ENCODE measurements at places on chromosomes 7 and 10.
A peak's percentile ranks its signal among the peaks of the same experiment; 100 is the strongest.

- no peak for DNase-seq
Observed at GRCh38 chr7:7321681-7322080, 139.3 kb downstream of the C1GALT1 start.

- DNase-seq: peak; percentile 44
Observed at GRCh38 chr7:143456992-143457793, 13.9 kb downstream of the TAS2R60 start.

DNA sequence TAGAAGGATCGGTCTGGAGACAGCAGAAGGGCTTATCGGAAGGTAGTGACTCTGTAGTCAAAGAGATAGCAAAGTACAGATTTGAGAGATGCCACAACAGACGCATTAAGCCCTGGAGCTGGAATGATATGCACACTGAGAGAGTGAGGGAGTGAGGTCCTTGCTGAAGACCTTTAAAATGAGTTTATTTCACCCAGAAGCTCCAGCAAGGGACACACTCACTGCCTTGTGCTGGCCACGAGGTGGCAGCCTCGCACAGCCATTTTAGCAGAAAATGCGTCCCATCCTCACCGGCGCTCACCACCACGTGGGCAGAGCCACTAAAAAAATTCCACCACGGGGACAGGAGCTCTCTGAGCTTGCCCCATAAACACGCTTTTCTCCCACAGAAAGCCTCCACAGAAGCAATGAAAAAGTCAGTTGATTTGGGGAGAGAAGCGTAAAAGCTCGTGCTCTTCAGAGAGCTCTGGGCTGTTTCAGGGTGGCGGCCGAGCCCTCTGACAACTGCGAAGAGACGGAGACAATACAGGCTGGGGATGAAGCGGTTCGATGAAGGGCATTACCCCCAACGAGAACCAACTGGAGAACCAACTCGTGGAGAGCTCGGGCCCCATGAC is 163.0 kb upstream of the KLF14 start:
- no peak for DNase-seq

DNA sequence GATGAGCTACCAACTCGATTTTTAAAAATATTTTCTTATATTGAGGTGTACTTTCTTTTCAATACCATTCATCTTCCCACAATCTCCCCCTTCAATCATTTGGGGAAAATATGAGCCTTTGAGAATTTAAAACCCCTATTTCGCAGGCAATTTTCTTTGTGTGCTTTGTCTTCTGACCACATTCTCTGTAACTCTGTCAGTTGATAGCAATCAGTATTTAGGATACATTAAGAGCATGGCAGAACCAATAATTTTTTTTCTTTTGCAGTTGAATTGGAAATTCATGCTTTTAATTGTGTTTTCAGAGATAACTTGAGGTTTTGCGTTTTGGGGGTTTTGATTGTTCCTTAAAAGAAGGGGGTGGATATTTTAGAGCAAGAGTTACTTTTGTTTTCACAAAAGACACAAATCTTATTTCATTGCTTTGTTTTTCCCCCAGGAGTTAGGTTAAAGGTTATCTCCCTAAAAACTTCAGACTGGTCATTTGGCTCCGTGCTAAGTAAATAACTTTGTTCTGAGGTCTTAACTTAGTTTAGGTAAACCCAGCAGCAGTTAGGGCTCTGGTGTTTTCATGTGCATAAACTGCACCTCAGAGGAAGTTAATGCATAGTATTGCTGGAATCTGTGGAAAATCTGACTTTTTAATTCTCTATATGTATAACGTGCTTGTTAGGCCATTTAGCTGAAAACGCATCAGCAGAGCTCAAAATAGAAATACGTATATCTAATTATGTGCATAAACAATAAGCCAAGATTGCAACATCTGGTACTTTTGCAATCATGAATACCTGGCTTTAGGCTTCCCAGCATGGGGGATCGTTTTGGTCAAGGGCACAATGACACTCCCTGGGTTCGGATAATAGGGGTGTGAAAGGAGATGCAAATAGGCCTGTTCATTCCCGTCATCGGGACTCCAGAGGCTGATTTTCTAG is 676.4 kb upstream of the ANKRD30A start:
- DNase-seq: no peak

- DNase-seq: no peak
Observed at GRCh38 chr10:119500821-119501220, 41.7 kb downstream of the RGS10 start.

GRCh38 chr10:11285171-11285570 is 267.5 kb downstream of the CELF2 start:
- no peak for DNase-seq

- DNase-seq: no peak
Observed at GRCh38 chr7:2832461-2832860, 11.6 kb downstream of the GNA12 start.

DNA sequence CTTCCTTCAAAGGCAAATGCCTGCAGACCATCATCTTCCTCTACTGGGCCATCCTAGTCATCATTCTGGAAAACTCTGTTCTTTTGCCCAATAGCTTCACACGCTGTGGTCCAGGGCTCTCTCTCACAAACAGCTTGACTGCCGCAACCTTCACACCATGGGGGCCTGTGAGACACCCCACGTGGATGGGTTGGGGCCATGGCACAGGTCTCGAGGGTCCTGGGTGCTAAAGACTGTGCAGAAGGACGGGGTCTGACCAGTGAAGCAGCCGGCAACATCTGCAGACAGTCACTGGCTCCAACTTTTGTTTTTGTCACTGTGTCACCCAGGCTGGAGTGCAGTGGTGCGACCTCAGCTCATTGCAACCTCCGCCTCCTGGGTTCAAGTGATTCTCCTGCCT is 28.1 kb downstream of the BRI3 start:
- no peak for DNase-seq

DNA sequence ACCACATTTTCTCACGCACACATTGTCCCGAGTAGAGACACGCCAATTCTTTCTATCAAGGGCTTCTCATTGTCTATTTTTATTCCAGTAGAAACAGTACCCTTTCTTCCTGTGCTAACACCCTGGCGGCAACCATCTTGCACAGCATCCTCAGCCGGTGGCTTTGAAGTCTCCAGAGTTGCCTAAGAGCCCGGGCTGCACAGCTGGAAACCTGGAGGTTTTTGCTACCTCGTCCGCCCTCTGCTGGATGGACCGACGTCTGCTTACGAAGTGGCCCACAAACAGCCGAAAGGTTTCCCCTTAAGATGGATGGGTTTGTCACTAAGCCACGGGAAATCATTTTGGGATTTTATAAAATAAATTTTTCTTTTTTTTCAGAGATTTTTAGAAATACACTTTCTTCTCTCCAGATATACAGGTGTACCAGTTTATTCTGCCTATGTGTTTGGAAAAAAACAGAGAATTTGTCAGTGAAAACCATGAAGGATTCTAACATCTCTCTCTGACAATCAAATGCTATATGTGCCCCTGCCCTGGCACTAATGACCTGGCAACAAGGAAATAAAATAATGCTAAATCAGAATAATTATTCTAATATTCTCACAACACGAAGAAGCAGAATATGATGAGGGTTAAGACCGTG is 81.8 kb upstream of the FAM204A start:
- peak; percentile 63 for DNase-seq

- no peak for DNase-seq
Observed at GRCh38 chr7:76220185-76221057, 18.7 kb downstream of the SRRM3 start.

DNA sequence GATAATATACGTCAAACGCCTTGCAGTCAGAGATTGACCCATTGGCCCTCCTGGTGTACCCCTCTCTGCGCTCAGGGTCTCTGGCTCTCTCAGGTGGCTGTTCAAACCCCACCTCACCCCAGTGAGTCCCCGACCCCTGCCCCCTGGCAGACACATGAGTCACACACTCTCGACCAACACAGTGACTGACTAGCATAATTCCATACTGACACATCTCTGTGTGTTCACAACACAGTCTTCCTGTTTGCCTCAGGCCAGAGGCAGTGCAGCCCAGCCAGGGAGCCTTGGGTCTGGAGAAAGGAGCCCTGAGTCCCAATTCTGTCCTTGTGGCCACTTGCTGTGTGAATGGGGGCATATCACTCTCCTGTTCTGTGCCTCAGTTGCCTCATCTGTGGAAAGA is 40.1 kb downstream of the PALD1 start:
- peak; percentile 20 for DNase-seq

DNA sequence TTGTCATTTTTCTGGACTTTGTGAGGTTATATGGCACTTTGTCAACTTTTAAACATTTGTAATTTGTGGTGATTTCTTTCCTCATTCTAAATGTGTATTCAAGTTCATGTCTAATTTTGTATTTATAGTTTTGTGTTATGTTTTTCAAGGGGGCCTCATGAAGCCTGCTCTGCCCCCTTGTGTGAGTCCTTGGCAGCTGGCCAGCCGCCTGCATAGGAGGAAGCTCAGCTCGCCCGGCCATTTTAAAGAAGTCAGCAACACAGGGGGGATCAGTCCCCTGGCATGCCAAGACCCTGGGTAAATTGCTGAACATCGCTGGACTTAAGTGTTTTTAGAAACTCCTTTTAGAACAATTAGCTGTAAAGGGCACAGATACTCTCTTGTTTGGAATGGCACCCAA is 123.0 kb downstream of the ANLN start:
- no peak for DNase-seq

- no peak for DNase-seq
Observed at GRCh38 chr10:53719658-53720057, 947.1 kb upstream of the MBL2 start.

- no peak for DNase-seq
Observed at GRCh38 chr7:130721486-130722277, 12.3 kb downstream of the KLF14 start.

DNA sequence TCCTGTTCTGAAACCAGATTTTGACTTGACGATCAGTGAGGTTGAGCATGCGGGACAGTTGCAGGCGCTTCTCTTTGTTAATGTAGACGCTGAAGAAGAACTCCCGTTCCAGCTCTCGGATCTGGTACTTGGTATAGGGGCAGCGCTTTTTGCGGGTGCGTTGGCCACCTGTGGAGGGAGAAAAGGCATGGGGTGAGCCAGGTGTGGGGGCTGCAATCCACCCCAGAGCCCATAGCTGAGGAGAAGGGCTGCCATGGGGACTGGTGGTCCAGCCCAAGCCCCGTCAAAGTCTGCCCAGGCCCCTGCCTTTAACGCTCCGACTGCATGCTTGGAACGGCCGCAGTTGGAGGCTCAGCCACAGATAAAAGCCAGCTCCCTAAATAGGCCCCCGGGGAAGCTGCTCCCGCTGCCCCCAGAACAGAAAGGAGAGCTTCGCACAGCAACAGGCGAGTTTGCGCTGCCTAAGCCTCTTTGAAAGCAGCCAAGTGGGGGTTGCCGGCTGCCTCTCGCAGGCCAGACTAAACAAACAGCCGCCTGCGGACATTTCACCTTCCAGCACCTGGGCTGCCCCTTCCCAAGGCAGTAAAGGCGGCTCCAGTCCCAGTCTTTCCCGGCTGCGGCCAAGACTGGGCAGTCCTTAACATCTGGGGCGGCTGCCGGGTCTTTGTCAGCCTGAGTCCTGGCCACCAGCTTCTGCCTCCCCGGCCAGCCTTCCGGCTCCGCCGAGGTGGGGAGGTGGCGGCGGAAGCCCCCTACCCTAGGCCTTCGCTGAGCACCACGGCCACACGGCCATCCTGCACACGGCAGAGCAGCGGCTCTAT is 2.0 kb downstream of the HOXA11 start:
- DNase-seq: no peak

GRCh38 chr10:48710647-48711275 is 26.1 kb downstream of the WDFY4 start:
- DNase-seq: no peak

- DNase-seq: no peak
Observed at GRCh38 chr10:123642293-123642692, 23.9 kb upstream of the GPR26 start.

GRCh38 chr7:150368096-150368883 is at the start of gene REPIN1:
REPIN1 (plus strand) TSS chr7:150368822; CDS start chr7:150369712, 890 bp downstream.
- no peak for DNase-seq

GRCh38 chr10:98041352-98042043 is 11.1 kb upstream of the CRTAC1 start:
- DNase-seq: peak; percentile 15

GRCh38 chr7:1819259-1819841 is 149.3 kb downstream of the ELFN1 start:
- no peak for DNase-seq

DNA sequence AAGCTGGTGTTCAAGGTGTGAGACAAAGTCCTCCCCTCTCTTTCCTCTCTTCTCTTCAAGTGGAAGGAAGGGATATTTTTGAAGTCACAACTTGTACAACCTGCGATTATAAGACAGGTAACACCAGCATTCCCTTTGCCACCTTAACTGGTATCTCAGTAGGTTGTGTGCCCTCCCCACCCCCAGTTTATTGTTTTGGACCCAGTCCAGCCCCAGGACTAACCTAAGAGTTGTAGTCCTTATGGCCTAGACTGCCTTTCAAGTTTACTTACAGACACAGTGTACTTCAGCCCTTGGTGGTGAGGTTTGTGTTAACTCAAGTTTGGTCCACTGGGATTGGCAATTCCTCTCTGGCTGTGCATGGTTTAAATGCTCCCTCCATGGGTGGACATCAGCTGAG is 26.8 kb upstream of the CYP2C8 start:
- DNase-seq: no peak

GRCh38 chr10:7397049-7398035 is 13.5 kb downstream of the SFMBT2 start:
- DNase-seq: no peak

DNA sequence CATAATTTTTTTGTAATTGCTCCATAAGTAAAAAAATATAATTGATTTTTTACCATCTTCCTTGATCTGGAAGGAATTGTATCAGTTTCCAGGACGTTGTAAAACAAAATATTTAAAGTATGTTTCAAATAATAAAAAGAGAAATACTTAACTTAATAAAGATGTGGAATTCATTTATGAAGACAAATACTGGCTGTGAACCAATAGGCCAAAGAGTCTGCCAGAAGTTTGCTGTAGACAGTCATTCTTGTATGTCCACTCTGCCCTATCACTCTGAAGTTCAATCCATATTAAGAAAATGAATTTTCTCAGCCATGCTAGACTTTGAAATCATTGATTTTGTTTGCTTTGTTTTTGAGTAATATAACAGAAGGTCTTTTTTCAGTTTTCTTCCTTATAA is 256.4 kb downstream of the TRIL start:
- DNase-seq: no peak

GRCh38 chr7:110839866-110840265 is 251.1 kb upstream of the LRRN3 start:
- no peak for DNase-seq

DNA sequence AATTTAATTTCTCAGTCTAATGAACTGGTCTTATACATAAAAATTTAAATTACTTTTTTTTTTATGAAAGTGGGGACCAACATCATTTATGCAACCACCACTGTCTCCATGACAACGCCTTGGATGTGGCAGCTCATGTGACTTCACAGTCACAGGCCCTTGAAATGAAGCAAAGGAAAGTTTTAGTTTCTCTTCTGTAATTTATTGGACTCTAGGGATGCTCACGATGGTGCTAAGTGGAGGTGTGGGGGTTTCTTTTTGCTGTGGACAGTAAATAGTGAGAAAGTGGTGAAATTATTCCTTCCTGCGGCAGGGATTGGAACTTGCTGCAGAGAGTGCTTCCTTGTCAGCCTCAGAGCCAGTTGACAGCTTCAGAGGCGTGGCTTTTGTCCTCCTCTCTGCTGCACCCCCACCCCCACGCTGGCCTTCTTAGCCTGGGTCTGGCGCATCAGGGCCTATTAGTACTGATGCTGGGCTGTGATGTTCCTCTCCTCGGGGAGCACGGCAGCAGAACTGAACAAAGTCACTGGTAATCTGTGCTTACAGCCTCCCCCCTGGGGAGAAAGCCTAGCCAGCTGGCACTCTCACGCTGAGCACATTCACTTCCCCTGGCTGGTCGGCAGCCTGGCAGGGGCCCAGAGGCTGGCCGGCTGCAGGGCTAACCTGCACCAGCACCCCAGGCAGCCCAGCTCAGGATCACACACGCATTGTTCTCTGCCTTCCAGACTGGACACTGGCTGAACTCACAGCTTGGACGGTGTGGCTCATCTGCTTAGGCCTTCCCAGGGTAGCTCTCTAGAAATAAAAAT is 517.5 kb upstream of the GALNT17 start:
- DNase-seq: no peak
